ENCODE measurements at places on chromosomes 5 and 9.

GRCh38 chr5:77213601-77214000 is 3.1 kb downstream of the PDE8B start:
- no peak for DNase-seq

- DNase-seq, result no peak
Measured at GRCh38 chr5:10140195-10140973, 109.3 kb downstream of the ATPSCKMT start.

DNA sequence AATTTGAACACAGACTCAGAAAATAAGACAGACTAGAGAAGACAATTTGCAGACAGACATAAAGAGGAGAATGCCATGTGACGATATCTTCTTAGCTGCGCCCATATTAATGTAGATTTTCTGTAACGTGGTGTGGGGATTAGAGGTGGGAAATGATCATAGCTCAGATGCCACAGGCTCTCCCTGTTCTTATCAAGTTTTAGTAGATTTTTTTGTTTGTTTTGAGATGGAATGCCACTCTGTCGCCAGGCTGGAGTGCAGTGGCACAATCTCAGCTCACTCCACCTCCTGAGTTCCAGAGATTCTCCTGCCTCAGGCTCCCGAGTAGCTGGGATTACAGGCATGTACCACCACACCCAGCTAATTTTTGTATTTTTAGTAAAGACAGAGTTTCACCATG is 59.4 kb downstream of the VPS13A start:
- no peak for DNase-seq

DNA sequence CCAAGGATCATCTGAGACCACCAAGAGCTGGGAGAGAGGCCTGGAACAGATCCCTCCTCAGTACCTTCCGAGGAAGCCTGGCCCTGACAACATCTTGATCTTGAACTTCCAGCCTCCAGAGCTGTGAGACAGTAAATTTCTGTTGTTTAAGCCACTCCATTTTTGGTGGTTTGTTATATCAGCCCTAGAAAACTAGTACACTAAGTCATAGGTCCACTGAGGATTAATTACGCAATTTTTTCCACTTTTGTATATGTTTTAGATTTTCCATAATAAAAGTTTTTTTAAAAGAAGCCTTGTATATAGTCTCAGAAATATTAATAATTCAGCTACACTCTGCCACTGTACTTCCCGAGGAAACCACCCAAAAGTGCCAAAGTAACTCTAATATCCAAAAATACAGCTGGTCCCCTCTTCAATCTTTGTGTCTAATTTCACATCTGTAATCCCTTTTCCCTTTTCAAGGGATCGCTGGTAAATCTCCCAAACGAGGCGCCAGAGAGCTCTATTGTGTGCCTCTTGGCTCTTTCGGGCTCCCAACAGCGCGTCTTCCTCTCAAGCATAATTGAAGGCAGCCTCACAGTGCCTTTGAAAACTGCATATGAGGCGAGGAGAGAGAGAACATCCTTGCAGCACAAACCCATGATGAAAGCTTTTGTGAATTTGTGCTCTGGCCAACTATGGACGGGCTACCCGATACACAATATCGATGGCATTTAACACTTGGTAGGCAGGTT is 32.7 kb downstream of the PRUNE2 start:
- DNase-seq, result no peak

DNA sequence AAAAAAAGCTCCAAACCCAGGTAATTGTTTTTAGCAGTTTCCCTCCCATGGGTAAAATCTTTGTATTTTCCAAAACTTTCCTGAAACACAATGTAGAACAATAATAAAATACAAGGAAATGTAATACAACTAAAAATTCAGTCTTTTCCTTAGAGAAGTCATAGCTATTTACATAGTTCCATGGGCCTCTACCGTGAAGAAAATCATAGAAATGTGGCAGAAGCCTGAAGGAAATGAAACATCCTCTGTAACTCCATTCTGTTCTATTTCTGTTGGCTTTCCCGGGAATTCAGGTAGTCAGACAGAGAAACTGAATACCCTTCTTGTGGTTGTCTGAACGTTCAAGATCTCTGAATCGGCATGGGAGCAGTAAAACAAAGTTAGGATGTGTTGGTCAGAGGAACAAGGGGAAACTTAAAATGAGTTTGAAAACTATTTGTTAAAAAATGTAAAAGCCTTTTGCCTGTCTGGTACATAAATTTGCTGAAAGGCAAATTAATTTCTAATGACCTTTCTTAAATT is 202.4 kb upstream of the ZNF608 start:
- no peak for DNase-seq

Data from stimulated activated CD8-positive, alpha-beta memory T cell treated with anti-CD3 and anti-CD28 coated beads, Interleukin-4, amount 100 ng/mL, for 48 hours (primary cell).